Ecto neural progenitor cell (in vitro differentiated cells): ENCODE measurements at places on chromosomes 6 and 20.

DNA sequence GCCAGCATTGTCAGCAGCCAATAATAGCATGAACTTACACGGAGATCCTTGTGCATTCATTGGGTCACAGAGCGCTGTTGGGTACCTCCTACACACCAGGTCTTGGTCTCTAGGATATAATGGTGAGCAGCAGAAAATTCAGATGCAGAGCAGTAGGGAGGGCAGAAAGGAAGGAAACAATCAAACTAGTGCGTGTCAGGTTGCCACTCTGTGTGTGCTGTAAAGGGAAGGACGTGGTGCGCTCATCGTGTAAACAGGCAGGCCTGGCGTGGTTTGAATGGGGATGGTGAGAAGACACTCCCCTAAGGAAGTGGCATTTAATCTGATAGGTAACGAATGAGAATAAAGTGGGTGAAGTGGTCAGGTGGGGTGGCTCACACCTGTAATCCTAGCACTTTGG lies 336.4 kb downstream of the CDH26 start:
- no peak for DNase-seq

GRCh38 chr6:33431880-33432541 lies 12.1 kb downstream of the SYNGAP1 start:
- no peak for DNase-seq

- DNase-seq: no peak
Measured at GRCh38 chr20:19502169-19502568, 255.9 kb upstream of the RIN2 start.

GRCh38 chr6:20137240-20137639 lies 75.0 kb downstream of the MBOAT1 start:
- DNase-seq: no peak

DNA sequence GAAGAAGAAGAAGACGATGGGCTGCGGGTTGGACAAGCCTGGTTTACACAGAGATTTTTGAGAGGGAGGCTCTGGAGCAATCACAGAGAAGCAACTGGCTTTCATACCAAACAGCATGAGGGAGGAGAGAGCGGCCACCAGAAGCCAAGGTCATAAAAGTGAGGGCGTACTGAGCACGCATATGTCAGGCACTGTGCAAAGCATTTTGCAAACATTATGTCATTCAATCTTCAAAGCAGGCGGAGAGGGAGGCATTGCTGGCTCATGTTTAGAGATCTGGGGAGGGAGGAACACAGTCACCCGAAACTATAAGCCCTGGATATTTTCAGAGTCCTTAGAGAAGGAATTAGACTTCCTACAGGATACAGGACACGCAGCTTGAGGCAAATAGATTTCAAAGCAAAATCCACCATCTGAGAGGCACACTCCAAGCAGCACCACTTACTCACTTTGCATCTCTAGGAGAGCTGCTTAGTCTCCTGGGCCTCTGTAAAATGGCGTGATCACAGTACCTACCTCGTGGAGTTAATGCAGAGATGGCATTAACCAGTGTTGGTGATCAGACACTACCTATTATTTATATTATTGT lies 24.6 kb downstream of the RAMACL start:
- DNase-seq: no peak

DNA sequence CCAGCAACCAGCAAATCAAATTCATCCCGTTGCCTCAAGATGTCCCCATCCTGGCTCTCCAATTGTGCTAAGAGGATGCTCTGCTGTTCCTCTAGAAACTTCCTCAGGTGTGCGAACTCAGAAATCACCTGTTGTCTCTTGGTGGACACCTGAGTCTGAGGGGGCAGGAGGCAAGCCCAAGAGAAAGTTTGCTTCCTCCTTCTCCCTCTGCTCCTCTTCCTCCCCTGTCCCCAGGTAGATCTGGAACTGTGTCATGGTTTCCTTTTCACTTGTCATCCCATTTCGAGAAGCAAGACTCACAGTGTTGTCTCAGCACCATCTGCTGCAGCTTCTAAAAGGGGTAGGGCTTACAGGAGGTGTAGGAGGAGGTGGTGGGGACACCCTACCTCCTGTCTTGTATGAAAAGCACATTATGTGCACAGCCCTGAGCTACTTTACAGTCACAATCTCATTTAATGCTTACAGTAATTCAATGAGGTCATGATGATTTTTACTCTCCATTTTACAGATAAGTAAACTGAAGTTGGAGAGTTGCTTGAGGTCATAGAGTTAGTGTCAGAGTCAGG lies 2.5 kb downstream of the TRIM10 start:
- DNase-seq: no peak

DNA sequence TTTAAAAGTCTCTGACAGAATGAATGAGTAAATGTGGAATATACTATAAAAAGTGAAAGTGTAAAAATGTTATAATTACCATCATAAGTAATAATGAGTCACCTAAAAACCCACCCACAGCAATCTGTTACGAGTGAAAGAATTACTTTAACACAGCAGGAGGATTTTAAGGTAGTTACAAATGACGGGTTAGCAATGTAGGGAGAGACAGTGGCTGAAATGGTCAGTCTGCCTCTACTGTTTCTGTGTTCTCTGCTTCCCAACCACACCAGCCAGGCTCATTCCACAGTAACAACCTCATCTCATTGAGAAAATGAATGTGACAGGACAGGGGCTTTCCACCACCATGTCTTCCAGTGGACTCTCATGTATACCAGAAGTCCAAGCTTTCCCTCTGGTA lies 124.4 kb upstream of the KCNK16 start:
- no peak for DNase-seq

DNA sequence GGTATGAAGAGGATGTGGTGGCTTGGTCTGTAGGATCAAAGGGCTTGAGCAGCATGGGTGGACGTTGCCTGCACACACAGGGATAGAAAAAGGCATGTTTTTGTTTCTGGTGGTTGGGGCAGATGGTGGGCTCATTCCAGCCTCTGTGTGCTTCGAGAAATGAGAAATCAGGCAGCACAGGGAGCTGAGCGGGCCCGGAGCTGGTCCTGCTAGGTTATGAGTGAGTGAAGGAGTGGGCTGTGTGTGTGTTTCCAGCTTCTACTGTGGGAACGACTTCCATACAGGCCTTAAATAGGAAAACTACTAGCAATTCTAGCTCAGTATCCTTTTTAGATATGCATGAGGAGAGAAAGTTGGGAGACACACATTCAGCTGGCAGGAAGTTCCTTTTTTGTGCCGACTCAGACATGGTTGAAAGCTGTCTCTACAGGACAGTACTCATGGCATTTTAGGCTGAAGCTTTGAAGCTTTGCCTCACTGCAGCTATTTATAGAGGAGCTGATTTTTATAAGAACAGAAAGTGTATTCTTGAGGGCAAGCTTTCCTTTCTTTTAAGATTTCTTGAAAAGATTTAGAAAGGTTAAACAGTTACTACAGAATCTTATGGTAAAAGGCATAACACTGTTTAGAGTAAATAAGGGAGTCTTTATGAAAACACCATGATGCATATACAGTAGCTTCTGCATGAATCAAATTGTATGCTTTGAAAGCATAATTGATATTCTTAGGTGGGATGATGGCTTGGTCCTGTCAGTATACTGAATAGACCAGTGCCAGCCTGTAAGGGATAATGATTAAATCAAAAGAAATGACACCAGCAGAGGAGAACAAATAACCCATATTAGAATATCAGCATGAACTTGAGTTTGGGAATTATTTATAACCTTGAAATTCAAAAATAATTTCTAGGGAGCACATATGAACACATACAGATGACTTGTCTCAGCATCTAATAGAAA lies 104.0 kb upstream of the MAN1A1 start:
- DNase-seq: no peak

- no peak for DNase-seq
Measured at GRCh38 chr20:61903575-61904340, 161.9 kb downstream of the TAF4 start.
